ENCODE measurements at places on chromosomes 4 and X. TPM values are rescaled to one million over a fixed set of nuclear protein-coding genes. Genes with fewer than 3 reads are reported as not detected.

Gene AADAT
- 1.8 TPM for polyA plus RNA-seq

Gene RBMXL3
- polyA plus RNA-seq: not detected

Gene ZNF827
- 23.7 TPM for polyA plus RNA-seq

Gene FGFBP2
- not detected for polyA plus RNA-seq

Gene RASL11B
- 0.83 TPM for polyA plus RNA-seq

Gene ZDHHC9
- 24.6 TPM for polyA plus RNA-seq

Gene CABS1
- not detected for polyA plus RNA-seq

Gene PITX2
- polyA plus RNA-seq: 0.04 TPM

Gene HPSE
- polyA plus RNA-seq: 3.7 TPM

Gene DYNLT3
- polyA plus RNA-seq: 7.0 TPM

Gene TRIM60
- polyA plus RNA-seq: not detected

Gene QRFPR
- polyA plus RNA-seq: not detected

Gene NPNT
- not detected for polyA plus RNA-seq

Gene ANAPC10
- 15.7 TPM for polyA plus RNA-seq

Gene KLHL2
- 6.9 TPM for polyA plus RNA-seq

Gene UNC5C
- polyA plus RNA-seq: 0.32 TPM

Gene NXF2B
- polyA plus RNA-seq: not detected

Gene ZNF718
- polyA plus RNA-seq: 0.89 TPM

Gene CYSLTR1
- polyA plus RNA-seq: not detected

Gene CNGA1
- not detected for polyA plus RNA-seq
